ENCODE measurements at places on chromosomes 1 and 21.

GRCh38 chr1:110551278-110551809 lies 32.4 kb upstream of the KCNA10 start:
- DNase-seq: no peak

DNA sequence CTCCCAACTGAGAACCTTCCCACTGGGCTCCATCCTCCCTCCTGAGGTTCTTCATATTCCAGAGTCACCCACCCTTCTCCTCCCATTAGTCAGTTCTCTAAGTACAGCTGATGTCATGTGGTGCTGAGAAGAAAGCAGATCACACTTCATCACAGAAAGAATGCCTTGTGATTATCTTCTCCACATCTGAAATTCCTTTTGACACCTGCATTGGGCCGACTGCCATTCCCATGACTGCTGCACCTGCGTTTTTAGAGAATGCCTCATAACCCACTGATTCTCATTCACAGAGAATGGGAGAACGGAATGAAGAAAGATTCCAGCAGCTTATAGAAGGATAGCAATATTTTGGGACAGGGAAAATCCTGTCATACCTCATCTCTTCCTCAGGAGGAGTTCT lies 14.3 kb downstream of the LEPR start:
- no peak for DNase-seq

DNA sequence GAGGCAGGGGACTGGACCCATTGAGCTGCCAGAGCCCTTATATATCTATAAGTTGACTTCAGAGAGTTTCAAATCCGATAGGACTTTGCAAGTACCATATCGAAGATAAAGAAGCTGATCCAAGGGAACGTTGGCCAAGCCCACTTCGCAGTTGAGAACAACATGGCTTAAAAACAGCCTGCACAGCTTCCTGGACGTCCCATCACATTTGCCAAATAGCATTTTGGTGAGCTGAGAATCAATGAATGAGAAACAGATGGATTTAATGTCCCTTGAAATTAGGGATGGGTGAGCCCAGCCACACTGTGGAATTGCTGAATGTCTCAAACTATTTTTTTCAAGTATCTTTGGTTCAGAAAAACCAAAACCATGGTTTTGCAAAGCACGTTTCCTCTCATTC lies 64.8 kb downstream of the KCNJ15 start:
- DNase-seq: no peak

- DNase-seq: no peak
Observed at GRCh38 chr1:1182491-1183220, 9.0 kb downstream of the TTLL10 start.

DNA sequence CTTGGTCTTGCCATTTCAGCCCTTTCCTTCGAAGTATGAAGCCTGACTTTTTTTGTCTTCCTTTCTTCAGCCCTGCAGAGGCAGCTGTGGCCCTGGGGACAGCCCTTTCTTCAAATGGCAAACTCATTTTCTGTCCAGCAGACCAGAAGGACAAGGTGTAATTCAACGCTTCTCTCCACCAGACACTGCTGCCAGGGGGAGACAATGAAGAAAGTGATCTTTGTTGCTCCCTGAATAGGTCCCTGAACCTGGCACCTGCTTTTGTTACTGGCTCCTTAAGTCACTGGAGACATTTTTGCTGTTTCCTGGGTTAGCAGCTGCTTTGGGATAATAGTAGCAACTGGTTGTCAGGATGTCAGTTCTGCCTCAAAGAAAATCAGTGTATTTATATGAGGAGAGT lies 50.8 kb upstream of the MACF1 start:
- DNase-seq: no peak

- DNase-seq: no peak
Observed at GRCh38 chr1:236066828-236067386, 2.0 kb upstream of the NID1 start.

- DNase-seq: no peak
Observed at GRCh38 chr1:36305915-36306209, 306 bp upstream of the SH3D21 start.

GRCh38 chr1:153697191-153698019 lies 18.9 kb downstream of the NPR1 start:
- no peak for DNase-seq

- peak; percentile 50 for DNase-seq
Observed at GRCh38 chr1:177181631-177182291, 11.0 kb downstream of the BRINP2 start.

DNA sequence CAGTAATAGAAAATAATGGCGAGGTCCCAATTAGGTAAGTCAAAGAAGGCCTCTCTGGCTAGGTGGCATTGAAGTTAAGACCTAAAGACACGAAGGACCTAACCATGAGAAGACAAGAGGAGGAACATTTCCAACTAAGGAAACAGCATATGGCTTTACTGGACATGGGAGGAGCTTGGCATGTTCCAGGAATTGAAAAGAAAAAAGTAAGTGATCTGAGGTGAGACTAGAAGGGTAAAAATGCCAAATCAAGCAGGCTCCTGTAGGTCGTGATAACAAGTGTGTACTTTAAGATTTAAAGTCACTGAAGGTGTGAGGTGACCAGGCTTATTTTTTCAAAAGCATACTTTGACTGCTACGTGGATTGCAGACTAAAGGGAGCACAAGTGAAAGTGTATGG lies 13.4 kb upstream of the CLCC1 start:
- DNase-seq: no peak

GRCh38 chr21:45022736-45023135 lies 51.6 kb upstream of the ADARB1 start:
- DNase-seq: no peak

DNA sequence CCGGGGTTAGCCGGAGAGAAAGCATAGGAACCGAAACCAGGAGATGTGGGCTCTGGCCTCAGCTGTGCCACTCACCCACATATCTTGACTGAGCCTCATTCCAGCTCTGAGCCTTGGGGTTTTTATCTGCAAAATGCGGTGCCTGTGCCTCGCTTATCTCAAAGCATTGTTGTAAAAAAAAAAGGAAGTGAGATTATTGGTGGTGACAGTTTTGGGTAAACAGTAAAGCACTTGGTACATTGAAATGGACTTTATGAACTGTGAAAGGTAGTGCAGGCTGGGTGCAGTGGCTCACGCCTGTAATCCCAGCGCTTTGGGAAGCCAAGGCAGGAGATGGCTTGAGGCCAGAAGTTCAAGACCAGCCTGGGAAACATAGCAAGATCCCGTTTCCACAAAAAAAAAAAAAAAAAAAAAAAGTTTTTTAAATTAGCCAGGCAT lies 3.8 kb downstream of the PTAFR start:
- DNase-seq: no peak

- DNase-seq: no peak
Observed at GRCh38 chr1:5622412-5622811, 369.8 kb downstream of the NPHP4 start.

DNA sequence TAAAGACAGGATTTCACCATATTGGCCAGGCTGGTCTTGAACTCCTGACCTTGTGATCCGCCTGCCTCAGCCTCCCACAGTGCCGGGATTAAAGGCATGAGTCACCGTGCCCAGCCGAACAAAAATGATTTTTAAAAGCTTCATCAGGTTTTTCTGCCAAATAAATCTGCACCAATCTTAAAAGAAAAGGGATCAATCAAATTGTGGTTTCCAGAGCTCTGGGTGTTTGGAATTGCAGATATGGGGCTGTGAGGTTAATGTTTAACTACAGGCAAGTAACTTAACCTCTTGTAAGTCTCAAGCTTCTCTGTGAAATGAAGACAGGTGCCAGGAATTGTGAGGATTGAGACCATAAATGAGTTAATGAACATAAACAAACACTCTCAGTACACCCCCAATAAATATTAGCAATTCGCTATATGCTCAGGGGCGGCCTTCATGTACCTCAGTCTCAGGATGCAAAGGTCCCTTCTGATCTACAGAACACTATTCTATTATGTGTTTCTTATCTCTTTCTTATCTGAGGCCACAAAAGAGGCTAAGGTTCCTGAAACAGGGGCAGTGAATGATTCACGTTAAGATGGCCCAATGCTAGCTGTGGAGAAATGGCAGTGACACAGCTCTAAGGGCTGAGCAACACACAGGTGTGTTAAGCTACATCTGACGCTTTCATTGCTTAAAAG lies 7.1 kb upstream of the GNPAT start:
- DNase-seq: peak; percentile 30

GRCh38 chr1:201715351-201715750 lies 113.6 kb upstream of the IPO9 start:
- no peak for DNase-seq

- no peak for DNase-seq
Observed at GRCh38 chr1:223402790-223403142, 9.6 kb downstream of the CCDC185 start.
